ENCODE measurements at places on chromosomes 7 and 10.

GRCh38 chr10:91597197-91597881, 35.5 kb downstream of the PPP1R3C start:
- no peak for DNase-seq

DNA sequence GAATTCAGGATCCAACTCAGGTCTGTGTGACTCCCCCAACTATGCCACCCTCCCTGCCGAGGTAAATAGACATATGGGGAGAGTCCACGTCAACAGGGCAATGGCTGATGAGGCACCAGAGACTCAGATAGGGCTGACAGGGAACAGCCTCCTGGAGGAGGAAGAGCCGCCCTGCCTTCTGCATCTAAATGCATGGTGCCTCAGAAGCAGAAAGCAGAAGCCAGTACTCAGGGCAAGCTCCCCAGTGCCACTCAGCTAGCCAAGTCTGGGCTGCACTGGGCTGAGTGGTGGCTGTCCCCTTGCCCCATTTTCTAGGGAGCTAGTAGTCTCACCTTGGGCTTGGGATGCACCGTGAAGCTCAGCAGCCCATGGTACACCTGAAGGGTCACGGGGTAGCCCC, 11.0 kb downstream of the RRP12 start:
- DNase-seq: no peak

GRCh38 chr10:97685395-97685958, 1.6 kb downstream of the AVPI1 start:
- DNase-seq: no peak

GRCh38 chr7:130838738-130839137, 104.7 kb upstream of the KLF14 start:
- DNase-seq: no peak

DNA sequence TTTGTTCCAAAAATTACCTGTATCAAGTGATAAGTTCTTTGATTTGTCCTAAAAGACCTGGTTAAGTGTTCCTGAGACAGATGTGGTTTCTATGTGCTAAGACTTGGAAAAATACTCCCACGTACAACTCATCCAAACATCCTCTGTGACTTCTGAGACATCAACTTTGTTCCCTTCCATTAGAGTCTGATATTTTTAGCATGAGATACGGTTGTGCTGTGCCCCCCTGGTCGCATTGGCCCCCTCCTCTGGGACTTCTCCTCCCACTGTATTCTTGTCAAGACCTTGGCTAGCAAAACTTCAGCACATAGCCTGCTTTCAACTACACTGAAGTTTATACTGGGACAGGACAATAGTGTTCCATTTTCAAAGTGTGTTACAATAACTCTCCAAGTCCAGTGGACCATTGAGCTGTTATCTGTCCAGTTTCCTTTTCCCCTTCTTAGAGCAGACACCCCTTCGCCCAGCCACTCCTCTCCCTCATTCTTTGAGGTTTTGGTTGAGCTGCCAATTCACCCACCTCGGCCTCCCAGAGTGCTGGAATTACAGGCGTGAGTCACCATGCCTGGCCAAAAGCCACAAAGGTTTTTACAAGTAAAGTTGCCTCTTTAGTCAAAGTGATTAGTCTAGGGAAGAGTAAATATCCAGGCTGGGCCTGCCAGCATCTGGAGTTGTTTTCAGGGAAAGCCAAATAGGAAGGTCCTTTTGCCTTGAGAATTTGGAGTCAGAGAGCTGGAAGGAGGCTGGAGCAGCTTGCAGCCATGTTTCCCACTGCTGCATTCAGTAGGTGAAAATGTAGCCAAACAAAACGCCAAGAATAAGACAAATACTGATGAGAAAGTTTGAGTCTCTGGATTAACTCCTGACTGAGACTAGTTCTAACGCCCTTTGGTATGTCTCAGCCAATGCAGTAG, 17.8 kb upstream of the PDLIM1 start:
- DNase-seq: peak; percentile 67
